ENCODE measurements at places on chromosomes 12 and 14.

- DNase-seq, result no peak
Observed at GRCh38 chr12:8038659-8039114, 6.2 kb downstream of the FOXJ2 start.

- peak; percentile 94 for DNase-seq
Observed at GRCh38 chr12:41634091-41634490, 446.0 kb downstream of the PDZRN4 start.

- peak; percentile 22 for DNase-seq
Observed at GRCh38 chr12:49131894-49132461, 783 bp upstream of the TUBA1B start.

DNA sequence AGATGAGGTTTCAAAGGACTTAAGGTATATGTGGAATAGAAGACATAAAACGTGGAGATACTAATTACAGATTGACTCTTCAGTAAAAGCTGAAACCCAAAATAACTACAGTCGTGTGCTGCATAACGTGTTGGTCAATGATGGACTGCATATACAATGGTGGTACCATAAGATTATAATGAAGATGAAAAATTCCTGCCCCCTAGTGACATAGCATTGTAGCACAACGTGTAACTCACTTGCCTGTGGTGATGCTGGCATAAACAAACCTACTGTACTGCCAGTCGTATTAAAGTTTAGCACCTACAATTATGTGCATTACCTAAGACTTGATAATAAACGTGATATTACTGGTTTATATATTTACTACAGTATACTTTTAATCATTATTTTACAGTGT is 150.3 kb downstream of the LRRK2 start:
- DNase-seq, result peak; percentile 3

DNA sequence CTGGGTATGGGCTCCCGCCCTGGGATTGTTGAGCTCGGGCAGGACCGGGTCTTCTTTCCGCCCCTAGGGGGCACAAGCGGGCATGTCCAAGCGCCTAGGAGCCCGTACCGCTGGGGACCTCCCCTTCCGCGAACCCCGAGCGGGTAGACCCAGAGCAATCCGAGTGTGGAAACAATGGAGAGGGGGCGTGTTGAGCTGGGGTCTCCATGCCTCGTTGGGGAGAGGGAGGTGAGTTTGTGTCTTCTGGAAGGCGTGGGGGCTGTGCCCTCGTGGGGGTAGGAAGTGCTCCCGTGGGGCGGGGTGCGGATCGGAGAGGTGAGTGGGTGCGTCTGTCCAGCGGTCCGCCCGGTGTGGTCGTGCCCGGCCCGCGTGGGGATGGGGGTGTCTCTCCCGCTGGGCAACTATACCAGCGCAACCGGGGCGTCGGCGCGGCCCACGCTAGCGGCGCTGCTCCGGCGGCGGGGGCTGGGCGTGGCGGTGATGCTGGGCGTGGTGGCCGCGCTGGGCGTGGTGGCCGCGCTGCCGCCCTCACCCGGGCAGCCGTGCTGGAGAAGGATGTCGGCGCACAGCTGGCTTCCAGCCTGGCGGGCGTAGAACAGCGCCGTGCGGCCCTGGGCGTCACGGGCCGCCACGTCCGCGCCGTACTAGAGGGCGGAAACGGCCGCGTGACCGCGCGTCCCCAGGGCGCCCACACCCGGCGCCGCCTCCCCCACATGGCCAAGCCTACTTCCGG is 12.2 kb downstream of the AGAP2 start:
- peak; percentile 71 for DNase-seq

DNA sequence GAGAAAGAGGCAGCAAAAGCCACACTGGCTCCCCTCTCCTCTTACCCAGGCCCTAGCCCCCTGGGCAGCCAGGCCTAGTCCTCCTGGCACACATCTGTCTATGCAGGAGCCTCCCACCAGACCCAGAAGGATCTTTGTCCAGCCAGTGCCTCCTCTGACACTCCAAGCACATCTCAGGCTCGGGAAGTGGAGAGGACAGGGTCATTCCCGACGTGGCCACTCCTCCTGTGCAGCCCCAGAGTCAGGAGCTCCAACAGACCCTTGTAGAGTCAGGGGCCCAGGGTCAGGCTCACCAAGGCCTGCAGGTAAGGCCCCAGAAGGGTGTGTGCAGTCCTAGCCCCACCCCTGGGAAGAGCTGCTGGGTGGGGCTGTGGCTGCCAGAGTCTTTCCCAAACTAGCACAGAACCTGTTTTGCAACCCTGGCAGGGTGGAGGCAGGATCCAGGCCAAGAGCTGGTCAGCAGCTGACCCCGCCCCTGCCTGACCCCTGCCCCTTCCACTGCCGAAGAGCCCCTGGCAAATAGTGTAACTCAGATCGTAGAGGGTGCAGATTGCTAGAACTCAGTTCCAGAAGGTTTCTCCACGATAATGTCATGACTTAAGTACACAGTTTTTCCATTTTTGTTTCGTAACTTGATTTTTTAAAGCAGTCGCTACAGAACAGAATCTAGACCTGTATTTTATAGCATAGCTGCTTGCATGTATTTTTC is 26.6 kb upstream of the PNMA1 start:
- no peak for DNase-seq

- DNase-seq, result no peak
Observed at GRCh38 chr14:74879427-74880182, 2.1 kb upstream of the DLST start.

DNA sequence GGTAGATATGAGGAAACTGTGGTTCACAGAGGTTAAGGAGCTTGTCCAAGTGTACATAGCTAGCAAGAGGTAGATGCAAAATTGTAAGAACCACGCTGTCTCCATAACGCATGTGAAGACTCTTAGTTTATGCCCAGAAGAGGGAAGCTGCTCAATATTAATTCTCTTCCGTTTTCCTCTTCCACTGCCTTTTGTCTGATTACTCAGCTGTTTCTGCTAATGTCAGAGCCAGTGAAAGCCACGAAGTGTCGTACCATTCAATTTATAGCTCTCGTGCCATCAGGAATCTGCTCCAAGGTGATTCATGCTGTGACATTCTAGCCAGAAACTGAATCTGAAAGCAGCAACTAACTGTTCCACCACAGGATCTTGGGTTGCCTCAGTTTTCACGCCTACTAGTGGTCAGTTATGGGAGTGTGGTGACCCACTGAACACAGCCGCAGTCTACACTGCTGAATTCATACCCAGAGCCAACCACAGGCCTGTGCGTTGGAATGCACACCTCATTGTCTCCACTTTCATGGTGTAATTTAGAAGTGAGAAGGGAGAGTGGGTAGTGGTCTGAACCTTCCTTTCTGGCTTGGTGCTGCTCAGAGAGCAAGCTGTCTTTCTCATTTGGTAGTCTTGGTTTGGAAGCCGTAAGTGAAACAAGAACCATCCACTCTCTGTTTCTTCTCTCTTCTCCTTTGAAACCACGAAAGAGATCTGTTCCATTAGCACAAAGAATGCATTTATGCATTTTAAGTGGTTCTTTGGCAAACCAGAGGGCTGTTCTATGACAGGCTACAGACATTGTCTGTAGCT is 74.2 kb upstream of the NAP1L1 start:
- DNase-seq, result no peak

GRCh38 chr12:24808651-24809050 is 140.2 kb downstream of the BCAT1 start:
- no peak for DNase-seq

DNA sequence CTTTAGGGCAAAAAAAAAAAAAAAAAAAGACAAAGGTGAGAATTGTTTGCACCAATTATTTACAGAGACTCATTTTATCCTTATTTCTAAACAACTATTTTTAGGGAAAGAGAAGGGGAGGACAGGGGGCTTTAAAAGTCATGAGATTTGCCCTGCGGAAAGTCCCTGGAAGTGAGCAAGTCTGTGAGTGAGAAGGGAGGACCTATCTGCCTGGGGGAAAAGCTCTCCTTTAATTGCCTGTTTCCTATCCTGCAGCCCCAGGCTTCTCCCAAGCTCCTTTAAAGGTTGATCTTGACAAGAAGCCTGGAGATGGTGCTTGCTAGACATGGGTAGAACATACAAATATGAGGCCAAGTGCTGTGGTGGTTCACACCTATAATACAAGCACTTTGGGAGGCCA is 8.3 kb upstream of the CHST11 start:
- no peak for DNase-seq

DNA sequence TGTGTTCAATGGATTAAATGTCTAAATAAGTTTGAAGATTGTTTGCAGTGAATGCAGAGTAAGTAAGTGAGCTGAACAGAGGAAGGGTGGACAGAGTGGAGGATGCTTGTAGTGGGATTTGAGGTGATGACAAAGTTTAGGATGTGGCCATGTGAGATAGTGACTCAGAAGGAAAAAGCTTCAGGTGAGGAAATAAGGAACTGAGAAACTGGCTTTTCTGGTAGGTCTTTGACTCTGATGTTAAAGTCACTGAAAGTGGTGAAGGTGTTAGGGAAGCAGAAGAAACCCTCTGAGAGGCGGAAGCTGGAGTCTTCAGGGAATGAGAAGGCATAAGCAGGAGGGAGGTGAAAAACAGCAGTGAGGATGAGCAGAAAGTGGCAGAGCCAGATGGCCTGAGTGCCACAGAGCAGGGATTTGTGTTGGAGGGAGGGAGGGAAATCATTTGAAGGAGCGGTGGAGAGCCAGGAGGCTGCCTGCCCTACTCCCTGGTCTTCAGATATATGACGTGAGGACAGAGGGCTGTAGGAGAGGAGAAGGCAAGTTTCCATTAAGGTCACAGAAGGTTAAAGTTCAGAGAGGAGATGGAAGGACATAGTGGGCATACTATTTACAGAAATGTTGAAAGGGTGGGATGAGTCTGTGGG is 24.8 kb downstream of the RGS6 start:
- peak; percentile 83 for DNase-seq

- DNase-seq, result no peak
Observed at GRCh38 chr14:76962303-76962660, 66.2 kb downstream of the IRF2BPL start.

DNA sequence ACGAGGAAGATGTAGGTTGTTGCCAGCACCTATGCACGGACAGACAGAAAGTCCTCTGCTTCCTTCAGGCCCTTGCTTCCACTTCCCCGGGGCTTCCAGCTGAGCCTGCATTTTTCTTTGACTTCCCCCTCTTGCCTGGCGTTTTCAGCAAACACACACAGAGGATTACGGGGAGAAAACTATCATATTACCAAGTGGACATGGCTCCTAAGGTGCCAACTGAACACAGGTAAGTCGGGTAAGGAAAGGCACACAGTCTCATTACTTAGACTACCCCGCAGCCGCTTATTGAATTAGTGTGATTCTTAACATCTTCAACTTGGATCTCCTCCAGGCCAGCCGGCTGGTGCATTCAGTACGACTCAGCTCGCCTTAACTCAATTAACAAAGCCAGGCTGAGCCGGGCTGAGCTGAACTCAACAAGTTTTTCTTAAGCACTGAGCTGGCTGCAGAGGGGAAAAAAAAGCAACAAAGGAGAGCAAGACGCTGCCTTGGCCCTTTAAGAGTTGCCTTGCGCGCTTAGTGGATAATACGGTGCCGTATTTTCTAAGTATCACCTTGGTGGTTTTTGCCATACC is 19.2 kb upstream of the MAP1LC3B2 start:
- DNase-seq, result peak; percentile 91

DNA sequence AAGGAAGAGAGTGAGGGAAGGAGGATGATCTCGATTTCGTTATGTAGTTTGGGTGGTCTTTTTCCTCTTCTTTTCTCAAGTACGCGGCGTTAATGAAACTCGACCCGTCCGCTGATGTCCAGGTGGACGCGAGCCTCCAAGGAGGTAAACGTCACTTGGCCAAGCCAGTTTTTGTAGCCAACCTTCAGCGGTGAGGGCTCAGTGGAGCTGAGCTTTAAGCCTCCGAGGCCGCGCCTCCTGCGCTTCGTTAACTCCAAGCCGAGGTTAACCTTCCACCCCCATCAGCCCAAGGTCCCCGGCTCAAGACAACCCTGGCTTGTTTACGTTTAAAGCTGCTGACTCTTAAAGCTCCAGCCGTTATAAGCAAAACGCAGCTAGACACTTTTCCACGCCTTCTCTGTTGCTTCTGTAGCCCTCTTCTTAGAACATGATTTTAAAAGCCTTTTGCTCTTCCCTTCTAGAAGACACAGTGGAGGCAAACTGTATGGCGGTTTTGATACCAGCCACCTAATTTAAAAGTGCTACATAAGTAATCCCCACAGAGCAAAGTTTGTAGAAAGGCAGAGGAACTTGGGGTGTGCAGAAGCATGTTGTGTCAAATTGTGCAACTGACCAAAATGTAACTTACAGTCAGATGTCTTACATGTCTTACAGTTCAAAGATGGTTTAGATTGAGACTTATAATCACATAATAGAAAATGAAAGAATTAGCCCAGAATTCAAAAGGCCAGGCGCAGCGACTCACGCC is 923 bp upstream of the ITPR2 start:
- no peak for DNase-seq

DNA sequence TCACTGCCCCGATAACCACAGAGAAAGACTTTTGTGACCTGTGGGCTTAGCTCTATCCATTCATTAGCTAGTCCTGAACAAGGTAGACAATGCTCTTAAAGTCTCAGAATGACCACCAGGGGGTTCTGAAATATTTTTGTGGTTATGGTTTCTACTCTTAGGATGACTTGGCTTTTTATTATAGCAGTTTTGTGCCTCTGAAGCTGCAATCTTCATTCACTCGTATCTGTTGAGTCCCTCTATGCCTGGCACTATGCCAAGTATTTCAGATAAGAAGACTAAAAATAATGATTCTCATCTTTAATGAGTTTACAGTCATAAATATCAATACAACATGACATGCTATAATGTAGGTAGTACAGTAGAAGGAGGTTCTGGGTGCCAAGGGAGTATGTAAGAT is 130.8 kb upstream of the TRHDE start:
- no peak for DNase-seq

- no peak for DNase-seq
Observed at GRCh38 chr12:87405918-87406317, 623.3 kb downstream of the C12orf50 start.

- no peak for DNase-seq
Observed at GRCh38 chr12:106273491-106273890, 25.7 kb upstream of the CKAP4 start.

- no peak for DNase-seq
Observed at GRCh38 chr14:80988192-80988591, 32.8 kb downstream of the TSHR start.

DNA sequence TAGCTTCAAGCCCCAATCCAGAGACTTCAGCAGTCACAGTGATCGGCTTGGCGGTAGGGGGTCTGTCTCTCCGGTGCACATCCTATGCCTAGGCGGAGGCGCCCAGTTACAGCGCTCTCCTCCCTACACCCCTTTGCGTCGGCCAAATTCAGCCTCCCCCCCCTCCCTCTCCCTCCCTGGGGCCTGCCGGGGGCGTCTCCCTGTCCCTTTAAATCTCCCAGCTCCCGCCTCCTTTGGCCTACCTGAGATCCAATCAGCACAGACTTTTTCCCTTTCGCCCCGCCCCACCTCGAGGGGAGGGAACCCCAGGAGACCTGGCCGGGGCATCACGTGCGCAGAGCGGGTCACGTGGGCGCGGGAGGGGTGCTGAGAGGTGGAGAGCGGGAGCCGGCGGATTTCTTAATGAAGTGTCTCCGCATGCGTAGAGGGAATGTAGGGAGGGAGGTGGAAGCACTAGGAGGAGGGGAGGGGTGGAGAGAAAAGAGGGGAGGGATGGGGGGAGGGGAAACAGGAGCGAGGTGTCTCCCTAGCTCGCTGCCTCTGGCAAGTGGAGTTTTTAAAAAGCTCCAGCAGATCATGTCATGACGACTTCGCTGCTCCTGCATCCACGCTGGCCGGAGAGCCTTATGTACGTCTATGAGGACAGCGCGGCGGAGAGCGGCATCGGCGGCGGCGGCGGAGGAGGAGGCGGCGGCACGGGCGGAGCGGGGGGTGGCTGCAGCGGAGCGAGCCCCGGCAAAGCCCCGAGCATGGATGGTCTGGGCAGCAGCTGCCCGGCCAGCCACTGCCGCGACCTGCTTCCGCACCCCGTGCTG is at the start of gene HOXC13:
Gene HOXC13 (plus strand): TSS at position 506 of the 815 bp plus-strand sequence. CDS start 76 bp downstream, at position 582.
- peak; percentile 99 for DNase-seq

Data from NCI-H524 (cell line).